ENCODE measurements at places on chromosomes 5 and 9.

DNA sequence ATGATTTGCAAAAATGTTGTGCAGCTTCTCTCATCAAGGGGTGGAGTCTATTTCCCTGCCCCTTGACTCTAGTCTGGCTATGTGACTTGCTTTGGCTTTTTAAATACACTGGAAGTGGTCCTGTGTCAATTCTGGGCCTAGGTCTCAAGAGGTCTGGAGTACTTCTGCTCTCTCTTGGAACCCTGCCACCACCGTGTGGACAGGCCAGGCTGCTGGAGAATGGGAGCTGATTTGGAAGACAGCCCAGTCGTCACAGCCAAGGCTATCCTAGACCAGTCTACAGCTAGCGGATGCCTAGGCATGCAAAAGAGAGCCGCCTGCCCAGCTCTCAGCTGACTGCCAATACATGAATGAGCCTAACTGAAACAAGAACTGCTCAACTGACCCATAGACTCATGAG lies 56.7 kb upstream of the CLINT1 start:
- DNase-seq, result peak; percentile 26

DNA sequence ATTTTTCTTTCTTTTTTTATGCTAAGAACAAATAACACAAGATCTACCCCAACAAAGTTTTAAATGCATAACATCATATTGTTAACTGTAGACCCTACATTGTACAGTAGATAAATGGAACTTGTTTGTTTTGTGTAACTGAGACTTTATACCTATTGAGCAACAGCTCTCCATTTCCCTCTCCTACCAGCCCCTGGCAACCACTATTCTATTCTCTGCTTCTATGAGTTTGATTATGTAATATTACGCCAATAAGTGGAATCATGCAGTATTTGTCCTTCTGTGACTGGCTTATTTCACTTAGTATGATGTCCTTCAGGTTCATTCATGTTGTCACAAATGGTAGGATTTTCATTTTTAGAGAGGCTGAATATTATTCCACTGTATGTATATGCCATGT lies 308.2 kb upstream of the PRR16 start:
- peak; percentile 41 for DNase-seq

- no peak for DNase-seq
These were observed 9.3 kb downstream of the HAVCR1 start for GRCh38 chr5:157049605-157050004.

- DNase-seq, result peak; percentile 93
These were observed 25.7 kb downstream of the FAM170A start for GRCh38 chr5:119655061-119655460.

GRCh38 chr5:73625372-73625943 lies 538 bp upstream of the ARHGEF28 start:
- DNase-seq, result no peak

GRCh38 chr5:173830421-173830820 lies 57.7 kb upstream of the CPEB4 start:
- no peak for DNase-seq

- DNase-seq, result no peak
These were observed 84.7 kb downstream of the PTTG1 start for GRCh38 chr5:160506006-160507004.

- DNase-seq, result no peak
These were observed 26.7 kb upstream of the ZNF300 start for GRCh38 chr5:150931368-150931965.

DNA sequence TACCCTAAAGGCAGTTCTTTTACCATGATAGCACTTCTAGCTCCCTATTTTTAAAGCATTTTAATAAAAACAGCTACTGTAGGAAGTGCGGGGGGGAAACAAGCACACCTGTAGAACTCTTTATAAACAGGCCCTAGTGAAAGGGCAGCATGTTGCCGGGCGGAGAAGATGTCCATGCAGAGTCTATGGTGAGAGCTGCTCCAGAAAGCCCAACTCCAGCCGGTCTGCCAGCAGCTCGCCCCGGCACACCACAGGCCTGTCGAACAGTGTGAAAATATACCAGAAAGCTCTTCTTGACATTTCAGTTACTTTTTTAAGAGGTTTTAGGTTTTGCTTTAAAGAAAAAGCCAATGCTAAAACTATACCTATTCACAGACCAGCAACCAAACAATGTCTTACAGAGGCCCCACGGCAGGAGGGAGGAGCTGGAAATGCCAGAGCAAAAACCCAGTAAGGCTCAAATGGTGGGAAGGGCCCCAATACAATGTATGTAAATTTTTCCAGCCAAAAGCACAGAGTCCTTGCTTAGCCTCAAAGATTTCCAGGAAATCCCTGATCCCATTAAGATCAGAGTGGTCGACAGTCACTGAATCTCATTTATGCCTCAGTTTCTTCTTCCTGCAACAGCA lies 121.2 kb downstream of the SAXO1 start:
- DNase-seq, result no peak

GRCh38 chr5:14413331-14413750 lies 168.3 kb upstream of the OTULINL start:
- DNase-seq, result no peak

DNA sequence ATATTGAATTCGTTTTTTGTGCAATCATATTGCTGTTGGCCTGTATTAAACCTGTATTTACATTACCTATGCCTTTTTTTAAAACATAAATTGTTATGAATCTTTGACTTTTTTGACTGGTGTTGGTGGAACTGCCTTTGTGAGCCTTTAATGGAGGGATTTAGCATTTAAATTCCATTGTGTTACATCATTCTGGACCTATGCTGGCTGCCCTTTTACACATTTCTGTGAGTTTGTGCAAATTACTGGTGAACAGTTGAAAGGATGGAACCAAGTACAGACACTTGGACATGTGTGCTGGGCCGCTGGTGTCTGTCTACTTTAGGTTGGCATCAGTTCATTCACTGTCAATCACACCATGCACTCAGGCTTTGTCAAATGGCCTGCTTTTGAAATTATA lies 3.4 kb downstream of the SNX18 start:
- no peak for DNase-seq

- peak; percentile 48 for DNase-seq
These were observed 49.7 kb upstream of the FNIP1 start for GRCh38 chr5:131846536-131846935.

DNA sequence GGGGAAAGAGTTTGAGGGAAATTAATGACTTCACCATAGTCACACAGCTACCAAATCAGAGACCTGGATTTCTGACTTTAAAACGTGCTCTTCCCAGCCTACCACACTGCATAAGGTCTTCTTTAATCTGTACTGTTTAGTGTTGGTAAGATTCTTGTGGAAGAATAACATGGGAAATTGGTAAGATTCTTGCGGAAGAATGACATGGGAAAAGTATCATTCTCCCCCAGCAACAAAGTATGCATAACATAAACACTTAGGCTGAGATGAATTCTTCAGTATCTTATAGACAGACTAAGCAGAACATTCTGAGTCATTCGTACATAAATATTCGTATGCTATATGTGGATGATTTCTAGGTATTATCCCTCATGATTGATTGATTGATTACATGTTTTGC lies 170.4 kb downstream of the FOCAD start:
- no peak for DNase-seq

GRCh38 chr9:121690316-121690715 lies 38.9 kb downstream of the DAB2IP start:
- no peak for DNase-seq

GRCh38 chr9:108565651-108566378 lies 290.0 kb downstream of the ACTL7B start:
- DNase-seq, result peak; percentile 92

GRCh38 chr5:60521376-60522291 lies 178.3 kb downstream of the DEPDC1B start:
- no peak for DNase-seq

DNA sequence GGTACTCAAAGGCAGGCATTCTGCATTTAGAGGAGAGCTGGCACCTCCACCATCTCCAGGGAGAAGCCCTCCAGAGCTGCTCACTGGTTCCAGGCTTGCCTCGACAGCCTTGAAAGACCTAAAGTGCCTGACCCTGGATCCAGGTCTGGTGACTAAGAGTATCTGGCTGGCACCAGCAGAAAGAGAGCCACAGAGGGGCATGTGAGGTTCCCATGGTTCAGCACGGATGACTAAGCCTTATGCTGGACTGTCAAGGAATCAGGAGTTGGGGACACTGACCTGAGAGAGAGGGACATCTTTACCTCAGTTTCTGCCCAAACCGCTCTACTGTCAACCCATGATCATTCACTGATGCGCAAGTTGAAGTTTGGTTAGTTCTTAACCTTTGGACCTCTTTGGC lies 3.0 kb downstream of the ACTL7A start:
- DNase-seq, result no peak

DNA sequence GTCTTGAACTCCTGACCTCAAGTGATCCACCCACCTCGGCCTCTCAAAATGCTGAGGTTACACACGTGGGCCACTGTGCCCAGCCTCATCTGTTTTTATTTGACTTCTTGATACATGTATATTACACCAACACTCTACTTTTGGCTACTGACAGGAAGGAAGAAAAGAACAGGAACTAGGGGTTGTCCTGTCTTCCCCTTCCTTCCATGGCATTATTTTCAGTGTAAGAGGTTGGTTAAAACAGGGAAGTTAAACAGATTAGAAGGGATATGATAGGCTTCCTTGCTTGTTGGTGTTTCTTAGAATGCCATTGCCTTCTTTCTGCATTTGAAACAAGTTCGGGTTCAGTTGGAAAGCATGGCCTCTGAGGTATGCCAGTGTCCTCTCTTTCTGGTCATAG lies 312.8 kb downstream of the NDUFS4 start:
- DNase-seq, result no peak

DNA sequence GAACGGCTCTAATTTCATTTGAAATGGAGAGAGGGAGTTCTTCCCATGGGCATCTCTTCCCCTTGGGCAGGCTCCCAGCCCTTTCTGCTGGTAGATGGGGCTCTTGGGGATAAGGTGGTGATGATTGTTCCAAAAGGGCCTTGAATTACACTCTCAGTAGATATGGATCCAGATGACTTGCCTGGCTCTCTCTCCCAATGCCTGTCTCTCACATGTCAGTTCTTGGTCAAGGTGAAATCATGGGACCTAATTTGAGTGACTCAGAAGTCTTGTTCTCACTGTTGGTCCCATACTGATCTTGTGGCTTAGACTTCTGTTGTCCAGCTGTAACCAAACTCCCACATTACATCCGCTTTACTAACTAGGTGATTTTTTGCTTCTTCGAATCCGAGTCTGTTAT lies 317.0 kb upstream of the RFX3 start:
- no peak for DNase-seq

DNA sequence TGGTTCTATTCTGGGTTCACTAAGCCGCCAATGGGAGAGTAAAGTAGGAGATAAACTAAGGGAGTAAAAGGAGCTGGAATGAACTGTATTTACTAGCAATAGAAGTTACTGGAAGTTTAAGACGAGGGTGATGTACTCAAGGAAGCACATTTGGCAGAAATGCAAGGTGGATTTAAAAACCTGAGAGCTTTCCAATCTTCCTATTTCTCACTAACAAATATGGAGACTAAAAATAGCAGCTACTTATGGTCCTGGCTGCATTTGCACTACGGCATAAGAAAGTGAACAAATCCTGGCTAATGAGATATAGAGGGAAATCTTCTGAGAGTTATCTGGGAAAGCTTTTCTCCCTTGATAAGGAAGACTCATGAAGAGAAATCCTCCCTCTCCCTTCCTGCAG lies 153.4 kb downstream of the TMEM161B start:
- DNase-seq, result no peak
